ENCODE measurements at places on chromosomes 3 and 15.

GRCh38 chr3:12983319-12983718 lies 89.9 kb downstream of the IQSEC1 start:
- DNase-seq: no peak

GRCh38 chr3:180040966-180041365 lies 4.2 kb upstream of the PEX5L start:
- no peak for DNase-seq

GRCh38 chr3:155412904-155413303 lies 119.4 kb upstream of the STRIT1 start:
- no peak for DNase-seq

GRCh38 chr15:76982756-76983155 lies 12.2 kb upstream of the PSTPIP1 start:
- DNase-seq: no peak

DNA sequence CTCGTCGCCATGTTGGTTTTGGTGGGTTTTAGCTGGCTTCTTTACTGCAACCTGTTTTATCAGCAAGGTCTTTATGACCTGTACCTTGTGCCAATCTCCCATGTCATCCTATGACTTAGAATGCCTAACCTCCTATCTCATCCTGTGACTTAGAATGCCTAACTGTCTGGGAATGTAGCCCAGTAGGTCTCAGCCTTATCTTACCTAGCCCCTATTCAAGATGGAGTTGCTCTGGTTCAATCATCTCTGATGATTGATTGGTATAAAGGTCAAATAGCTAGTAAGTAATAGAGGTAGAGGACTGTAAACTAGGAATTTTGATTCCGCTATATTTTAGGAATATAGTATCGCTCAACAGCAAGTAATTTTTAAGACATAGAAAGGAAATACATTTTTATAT lies 1.3 kb upstream of the ACKR2 start:
- DNase-seq: no peak

GRCh38 chr3:133138017-133138416 lies 99.8 kb downstream of the TMEM108 start:
- no peak for DNase-seq

- DNase-seq: peak; percentile 18
These were observed 79.5 kb upstream of the BLM start for GRCh38 chr15:90637693-90638092.

DNA sequence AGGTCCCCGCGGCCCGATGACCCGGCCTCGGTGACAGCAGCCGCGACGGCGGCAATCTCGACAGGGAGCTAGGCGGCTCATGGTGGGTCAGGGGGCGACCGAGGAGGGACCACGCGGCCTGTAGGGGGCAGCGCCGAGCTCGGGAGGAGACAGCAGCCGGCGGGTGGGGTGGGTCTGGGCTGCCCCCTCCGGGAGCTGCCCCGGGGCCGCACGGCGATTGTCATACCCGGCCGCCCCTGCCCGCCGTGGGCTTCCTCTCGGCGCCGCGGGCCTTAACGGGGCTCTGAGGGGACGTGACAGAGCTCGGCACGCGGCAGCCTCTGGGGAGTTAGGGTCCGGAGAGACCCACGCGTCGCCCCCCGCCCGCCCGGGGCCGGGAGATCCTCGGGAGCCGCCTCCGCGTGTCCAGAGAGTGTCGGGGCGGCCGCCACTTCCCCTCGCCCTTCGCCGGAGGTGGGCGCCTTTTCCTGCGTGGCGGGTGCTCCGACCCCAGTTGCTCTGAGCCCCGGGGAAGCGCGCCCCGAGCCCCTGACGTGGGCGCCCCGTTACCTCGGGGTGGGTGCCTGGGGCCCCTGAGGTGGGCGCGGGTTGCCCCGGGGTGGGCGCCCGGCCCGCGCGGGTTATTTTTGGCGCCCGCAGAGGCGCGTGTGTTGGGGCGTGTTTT lies 539 bp upstream of the PLCL2 start:
- DNase-seq: peak; percentile 78

DNA sequence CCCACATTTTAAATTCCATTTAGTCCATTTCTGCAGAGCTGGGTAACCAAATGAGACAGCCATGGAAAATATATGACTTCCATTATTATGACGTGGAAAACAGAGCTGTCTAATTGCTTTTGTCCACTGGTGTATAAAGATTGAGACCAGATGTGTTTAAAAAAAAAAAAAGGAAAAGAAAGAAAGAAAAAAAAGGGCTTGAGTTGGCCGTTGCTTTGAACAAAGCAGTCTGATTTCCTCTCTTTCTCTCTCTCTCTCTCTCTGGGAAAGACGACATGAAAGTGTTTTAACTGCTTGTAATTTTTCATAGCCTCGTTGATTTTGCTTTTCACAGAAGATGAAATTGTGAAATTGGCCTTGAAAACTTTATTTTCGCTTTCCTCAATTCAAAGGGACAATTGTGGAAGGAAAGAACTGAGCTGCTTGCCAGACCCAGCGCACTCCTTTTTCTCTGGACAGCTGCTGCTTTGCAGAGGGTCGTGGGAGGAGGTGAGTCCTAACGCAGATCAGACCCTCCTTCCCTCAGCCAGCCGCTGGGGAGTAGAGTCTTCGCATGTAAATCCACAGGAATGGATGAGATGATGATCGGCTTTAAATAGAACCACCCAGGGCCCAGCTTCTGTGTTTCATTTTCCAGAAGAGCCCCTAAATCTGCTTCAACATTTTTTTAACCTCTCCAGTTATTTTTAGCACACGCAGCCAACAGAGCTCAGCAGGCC lies 42.8 kb upstream of the UBE2E1 start:
- DNase-seq: no peak

DNA sequence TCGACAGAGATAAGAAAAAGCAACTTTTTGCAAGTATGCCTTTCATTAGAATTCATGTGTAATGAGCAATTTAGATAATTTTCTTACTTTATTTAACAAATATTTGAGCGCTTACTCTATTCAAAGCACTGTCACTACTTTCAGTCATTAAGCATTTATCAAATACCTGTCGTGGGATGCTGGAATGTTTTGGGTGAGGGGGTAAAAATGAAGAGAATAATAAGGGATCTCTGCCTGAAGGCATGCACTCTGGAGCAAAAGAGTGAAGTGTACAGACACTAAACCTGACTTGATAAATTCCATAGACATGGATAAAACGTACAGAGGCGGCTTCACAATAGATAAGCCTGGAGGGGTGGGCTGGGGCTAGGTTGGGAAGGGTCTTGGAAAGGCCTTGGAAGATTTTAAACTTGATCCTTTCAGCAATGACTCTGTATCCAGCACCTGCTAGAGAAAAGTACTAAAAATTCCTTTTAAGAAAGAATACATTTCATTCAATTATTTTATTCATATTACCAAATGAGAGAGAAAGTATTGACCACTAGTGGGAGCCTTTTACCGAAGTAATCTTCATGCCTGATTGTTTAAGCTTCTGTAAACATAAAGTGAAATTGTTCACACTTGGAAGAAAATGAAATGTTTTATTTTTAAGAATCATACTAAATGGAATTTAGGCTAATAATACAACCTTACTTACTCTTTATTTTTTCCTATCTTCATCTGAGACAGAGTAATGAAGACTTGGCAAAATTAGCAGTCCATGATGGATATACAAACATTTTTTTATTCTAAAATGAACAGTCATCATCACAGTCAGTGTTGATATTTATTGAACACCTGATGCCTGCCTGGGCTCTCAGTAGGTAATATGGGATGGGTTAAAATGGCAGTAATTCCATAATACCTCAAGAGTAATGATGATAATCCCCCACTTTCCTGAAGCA lies 113.2 kb downstream of the PPP2R3A start:
- DNase-seq: no peak

DNA sequence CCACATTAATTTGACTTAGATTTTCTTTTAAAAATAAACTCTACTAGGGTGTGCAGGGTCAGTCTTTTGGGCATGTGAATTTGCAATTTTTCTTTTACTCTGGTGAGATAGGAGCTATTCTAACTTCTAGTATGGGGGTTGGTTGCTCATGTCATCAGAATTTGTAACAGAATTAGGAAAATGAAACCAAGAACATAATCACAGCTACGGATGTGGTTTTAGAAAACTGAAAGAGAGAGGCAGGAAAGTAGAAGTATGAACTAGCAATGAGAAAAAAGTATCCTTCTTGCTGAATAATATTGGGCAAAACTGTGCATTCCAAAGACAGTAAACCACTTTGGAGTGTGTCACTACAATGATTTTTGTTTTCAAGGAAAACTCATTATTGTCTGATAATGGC lies 43.3 kb downstream of the ADPGK start:
- no peak for DNase-seq

DNA sequence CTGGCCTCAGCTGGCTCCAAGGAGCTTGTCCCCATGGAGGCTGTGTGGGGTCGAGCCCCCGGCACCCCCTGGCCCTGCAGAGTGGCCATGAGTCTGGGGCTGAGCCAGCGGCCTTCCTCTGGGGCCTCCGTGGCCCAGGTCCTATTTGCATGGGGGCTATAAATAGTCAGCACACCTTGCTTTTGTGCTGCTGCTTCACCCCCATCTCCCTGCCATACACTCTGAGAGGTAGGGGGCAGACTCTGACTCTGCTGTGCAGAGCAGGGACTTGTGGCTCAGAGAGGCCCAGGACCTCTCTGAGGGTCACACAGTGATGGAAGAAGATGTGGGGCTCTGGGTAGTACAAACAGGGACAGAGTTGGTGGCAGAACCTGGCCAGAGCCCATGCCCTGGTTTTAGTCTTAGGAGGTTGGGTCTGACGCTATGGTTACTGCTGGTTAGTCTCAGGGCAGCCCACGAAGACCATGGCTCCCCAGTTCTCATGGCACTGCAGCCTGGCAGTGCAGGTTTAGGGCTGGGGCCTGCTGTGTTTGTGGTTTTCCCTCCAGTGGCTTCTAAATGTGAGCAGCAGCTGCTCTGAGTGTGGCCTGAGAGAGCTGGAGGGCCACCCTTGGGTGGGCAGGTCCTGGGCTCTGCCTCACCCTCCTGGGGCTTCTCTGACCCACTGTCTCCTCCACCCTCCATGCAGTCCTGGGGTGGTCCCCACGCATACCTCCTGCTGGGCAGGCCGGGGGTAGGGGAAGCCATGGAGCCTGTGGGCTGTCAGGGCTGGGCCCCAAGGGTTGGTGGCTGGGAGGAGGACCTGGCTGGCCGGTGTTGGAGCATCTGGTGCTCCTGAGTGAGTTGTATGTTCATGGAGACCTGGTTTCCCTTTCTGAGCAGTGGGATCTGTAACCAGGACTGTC lies 13.6 kb downstream of the PRKCD start:
- no peak for DNase-seq

- no peak for DNase-seq
These were observed 137.3 kb upstream of the TSPAN3 start for GRCh38 chr15:77208241-77208640.

DNA sequence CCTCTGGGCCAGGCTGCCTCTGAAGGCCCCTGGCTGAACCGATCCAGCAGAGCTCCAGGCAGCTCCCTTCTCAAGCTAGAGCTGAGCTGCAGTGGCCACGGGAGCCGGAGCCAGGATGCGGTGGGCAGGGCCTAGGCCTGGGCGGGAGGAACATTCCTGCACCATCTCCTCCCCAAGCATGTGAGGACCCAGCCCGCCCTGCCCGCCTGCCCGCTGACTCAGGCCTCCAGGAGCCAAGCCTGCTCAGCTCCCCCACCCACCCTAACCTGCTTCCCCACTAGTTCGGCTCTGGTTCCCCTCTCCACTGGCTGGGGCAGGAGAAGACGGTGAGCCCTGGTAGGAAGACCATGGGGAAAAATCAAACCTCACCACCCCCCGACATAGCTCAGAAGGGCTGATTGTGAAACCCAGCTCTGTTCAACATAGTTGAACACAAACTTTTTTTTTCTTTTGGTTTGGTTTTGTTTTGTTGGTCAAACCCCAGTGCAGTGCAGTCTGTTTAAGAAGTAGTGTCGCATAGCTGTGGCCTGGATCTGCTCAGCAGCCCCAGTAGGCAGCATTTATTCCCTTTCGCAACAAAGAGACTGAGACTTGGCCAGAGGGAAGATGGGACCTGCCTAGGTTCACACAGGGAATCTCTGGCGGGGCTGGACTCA lies 13.5 kb downstream of the SNX33 start:
- DNase-seq: no peak

DNA sequence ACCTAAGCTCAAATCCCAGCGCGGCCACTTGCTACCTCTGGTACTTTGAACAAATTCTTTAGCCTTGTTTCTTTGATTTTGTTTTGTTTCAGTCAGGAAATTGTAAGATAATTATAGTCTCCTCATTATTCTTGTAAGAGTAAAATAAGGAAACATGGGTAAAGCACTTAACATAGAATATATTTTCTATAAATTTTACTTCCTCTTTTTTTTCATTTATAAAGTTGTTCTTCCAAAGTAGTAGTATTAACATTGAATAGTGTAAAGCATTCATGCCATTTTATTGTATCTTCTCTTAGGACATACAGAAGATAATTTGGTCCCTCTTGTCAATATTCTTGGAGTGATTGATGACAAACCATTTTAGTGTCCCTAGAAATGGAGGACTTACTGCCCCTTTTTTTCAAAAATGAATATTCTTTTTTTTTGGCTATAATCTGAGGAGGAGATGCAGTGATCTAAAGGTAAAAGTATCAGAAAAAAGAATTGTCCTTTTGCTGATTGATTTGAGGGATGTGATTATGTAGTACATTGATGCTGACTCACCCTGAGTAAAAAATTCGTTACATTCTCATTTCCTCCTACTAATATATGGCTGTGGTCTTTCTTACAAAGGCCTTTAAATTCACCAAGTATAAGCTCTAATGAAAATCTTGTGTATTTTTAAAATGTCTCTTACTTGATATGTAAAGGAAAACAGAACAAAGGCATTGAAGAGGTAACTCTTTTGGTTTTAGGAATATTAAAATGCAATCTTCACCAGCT lies 51.0 kb downstream of the ALCAM start:
- DNase-seq: no peak

- DNase-seq: no peak
These were observed 190.9 kb downstream of the TJP1 start for GRCh38 chr15:29631076-29632070.

DNA sequence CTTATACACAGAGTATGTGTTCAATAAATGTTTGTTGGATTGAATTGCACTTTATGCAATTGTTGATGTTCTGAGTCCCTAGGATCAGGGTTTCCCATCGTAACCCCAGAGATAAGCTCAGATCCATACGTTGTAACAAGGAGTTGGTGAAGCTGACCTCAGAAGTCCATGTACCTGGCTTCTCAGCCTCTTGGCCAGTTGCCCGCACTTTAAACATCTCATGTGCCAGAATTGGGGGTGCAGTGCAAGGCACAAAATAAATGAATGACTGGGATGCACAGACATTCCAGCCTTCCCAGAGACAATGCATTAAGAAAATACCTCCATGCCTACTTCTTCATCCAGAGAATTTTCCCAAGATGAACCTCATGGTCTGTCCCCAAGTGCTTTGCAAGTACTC lies 142.9 kb upstream of the IL12A start:
- no peak for DNase-seq

GRCh38 chr3:147507638-147508286 lies 98.6 kb downstream of the ZIC1 start:
- DNase-seq: no peak

GRCh38 chr3:24201301-24201700 lies 256.2 kb downstream of the NR1D2 start:
- no peak for DNase-seq

- DNase-seq: no peak
These were observed 479.4 kb downstream of the FOXP1 start for GRCh38 chr3:71104121-71104541.

GRCh38 chr3:48429317-48429959 lies 448 bp downstream of the PLXNB1 start:
- DNase-seq: peak; percentile 74

- no peak for DNase-seq
These were observed 4.2 kb upstream of the SH2D7 start for GRCh38 chr15:78087951-78088772.

- peak; percentile 93 for DNase-seq
These were observed 152.9 kb downstream of the TPRG1 start for GRCh38 chr3:189324538-189325138.

- DNase-seq: no peak
These were observed 927 bp downstream of the CHDH start for GRCh38 chr3:53845103-53845880.

- DNase-seq: no peak
These were observed 23.8 kb upstream of the TRAK1 start for GRCh38 chr3:42067326-42067725.
